ENCODE measurements at places on chromosomes 3 and 15. TPM values are rescaled to one million over a fixed set of nuclear protein-coding genes. Genes with fewer than 3 reads are reported as not detected.

The CLPX gene
- total RNA-seq, result 28.6 TPM

The ZNF620 gene
- total RNA-seq, result 18.6 TPM

The CHRNA3 gene
- total RNA-seq, result 208 TPM

The FAM107A gene
- total RNA-seq, result not detected

The FGD5 gene
- 3.1 TPM for total RNA-seq

The LRRIQ4 gene
- total RNA-seq, result 0.29 TPM

The CNTN4 gene
- total RNA-seq, result 23.0 TPM

The PGBD4 gene
- 1.7 TPM for total RNA-seq

The BFSP2 gene
- total RNA-seq, result not detected

The CRABP1 gene
- 314 TPM for total RNA-seq

The DNAJA4 gene
- total RNA-seq, result 2.4 TPM

DNA sequence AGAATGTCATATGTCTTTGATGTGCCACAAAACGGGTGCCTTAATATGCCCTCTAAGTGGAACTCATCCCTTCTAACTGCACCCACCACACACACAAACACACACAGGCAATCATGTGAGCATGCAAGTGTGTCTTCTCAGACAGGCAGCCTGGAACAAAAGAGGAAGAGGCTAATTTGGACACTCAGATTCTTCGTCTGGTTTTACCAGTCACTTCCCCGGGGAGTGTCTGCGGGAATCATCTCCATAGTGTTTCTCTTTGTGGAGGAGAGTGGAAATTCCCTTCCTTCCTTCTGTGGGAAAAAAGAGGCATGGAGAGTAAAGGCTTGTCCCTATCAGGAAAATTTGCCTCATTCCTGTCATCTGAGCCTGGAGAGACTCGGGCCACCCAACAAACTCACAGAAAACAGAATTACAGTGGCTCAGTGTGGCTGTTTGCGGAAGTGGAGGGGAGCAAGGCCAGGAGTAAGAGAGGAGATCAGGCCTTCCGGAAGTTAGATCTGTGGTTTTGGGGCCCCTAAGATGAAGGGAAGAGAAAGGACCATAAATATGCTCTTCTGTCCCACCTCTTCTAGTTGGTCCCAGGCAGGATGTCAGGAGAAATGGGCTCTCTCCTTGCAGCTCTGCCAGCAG lies 212.6 kb upstream of the SEMA6D start:
- peaks cover 8% of the 10 kb centered on the region for H3K27me3 ChIP-seq
- no peak overlapping the region for H3K4me3 ChIP-seq
- H3K4me1 ChIP-seq, result peaks cover 69% of the 10 kb centered on the region

GRCh38 chr3:31592764-31593163 lies 60.0 kb downstream of the STT3B start:
- no peak overlapping the region for H3K4me3 ChIP-seq
- H3K27me3 ChIP-seq, result no peaks in the 10 kb centered on the region
- no peak overlapping the region for H3K27ac ChIP-seq
- H3K4me1 ChIP-seq, result no peaks in the 10 kb centered on the region
- peaks cover 23% of the 10 kb centered on the region for H3K36me3 ChIP-seq

DNA sequence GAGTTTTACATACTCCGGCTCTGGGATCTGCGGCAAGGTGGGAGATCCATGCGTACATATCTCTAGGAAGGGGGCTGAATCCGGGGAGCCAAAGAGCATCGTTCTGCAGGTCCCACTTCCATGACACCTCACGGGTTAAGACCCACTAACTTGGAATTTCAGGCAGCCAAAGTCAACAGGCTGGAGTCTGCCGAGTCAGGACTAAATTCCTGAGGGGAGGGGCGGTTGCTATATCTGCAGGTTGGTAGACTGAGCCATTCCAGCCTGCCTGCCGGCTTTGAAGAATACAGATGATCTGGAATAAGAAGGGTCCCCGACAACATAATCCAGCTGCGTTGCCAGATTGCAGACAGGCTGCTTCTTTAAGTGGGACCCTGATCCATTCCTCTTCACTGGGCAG lies 65.4 kb upstream of the PEX5L start:
- H3K4me3 ChIP-seq, result no peak overlapping the region
- no peaks in the 10 kb centered on the region for H3K27me3 ChIP-seq
- no peaks in the 10 kb centered on the region for H3K36me3 ChIP-seq
- no peaks in the 10 kb centered on the region for H3K4me1 ChIP-seq
- H3K27ac ChIP-seq, result no peak overlapping the region
- no peak for DNase-seq

- H3K36me3 ChIP-seq, result peaks cover 13% of the 10 kb centered on the region
- H3K27me3 ChIP-seq, result peaks cover 14% of the 10 kb centered on the region
- no peak for DNase-seq
Observed at GRCh38 chr3:52303811-52304210, 12.3 kb upstream of the DNAH1 start.

GRCh38 chr3:159922861-159923312 lies 65.7 kb upstream of the IL12A start:
- no peak overlapping the region for H3K27ac ChIP-seq
- no peaks in the 10 kb centered on the region for H3K4me1 ChIP-seq
- no peaks in the 10 kb centered on the region for H3K36me3 ChIP-seq
- no peak for DNase-seq
- H3K4me3 ChIP-seq, result no peak overlapping the region

DNA sequence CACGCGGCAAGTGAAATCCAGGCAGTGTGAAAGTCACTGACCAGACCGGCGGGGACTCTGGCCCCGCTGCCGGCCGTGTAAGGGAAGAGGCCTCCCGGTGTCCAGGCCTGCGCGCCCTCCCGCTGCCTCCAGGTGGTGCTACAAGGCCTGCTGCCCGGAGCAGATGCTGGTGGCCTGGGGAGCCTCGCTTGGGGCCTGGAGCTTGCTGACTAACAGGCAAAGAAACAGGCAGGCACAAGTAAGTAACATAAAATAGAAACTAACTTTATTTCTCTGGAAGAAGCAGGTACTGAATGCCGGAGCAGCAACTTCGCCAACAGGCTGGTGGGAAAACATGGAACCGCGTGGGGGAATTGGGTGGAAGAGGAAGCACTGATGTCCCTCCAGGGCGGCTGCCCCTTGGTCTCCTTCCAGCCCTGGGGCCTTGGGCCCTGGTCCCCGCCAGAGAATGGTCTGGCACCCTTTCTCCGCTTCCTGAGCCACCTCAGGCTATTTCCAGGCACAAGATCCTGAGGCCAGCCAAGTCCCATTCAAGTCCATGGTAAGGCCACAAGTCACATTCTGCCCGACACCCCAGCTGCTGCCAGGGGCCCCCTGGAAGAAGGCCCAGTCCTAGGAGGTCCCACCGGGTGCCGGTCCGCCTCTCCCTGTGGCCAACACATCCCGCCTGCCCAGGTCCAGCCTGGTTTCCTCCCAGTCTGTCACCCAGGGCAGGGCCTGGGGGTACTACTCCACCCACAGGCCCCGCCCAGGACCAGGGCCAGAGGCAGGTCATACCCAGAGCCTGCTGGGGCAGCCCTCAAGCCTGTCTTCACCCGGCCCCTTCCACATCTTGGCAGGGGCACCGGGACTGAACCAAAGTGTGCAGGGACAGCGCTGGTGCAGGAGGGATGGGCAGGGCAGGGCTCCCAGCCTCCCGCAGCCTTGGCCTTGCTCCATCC lies 45.0 kb downstream of the TNK2 start:
- DNase-seq, result peak; percentile 95
- no peak overlapping the region for H3K4me3 ChIP-seq
- H3K27ac ChIP-seq, result peak overlapping the region; percentile 72
- H3K4me1 ChIP-seq, result peaks cover 3% of the 10 kb centered on the region
- peaks cover 5% of the 10 kb centered on the region for H3K27me3 ChIP-seq

GRCh38 chr15:99478977-99479376 lies 86.8 kb upstream of the MEF2A start:
- peaks cover 4% of the 10 kb centered on the region for H3K27me3 ChIP-seq
- peaks cover 11% of the 10 kb centered on the region for H3K36me3 ChIP-seq
- no peak overlapping the region for H3K27ac ChIP-seq

DNA sequence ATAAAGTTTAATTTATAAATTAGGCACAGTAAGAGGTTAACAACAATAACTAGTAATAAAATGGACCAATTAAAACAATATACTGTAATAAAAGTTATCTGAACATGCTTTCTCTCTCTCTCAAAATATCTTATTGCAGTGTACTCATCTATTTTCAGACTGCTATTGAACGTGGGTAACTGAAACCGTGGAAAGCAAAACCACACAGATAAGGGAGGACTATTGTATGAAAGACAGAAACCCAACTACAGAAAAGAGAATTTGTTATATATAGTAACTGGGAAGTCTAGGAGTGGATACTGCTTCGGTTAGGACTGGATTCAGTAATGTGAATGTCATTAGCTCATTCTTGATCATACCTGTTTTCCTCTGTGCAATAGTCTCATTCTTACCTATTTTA lies 119.3 kb upstream of the DAZL start:
- H3K27me3 ChIP-seq, result no peaks in the 10 kb centered on the region
- peak overlapping the region; percentile 29 for H3K27ac ChIP-seq
- peaks cover 2% of the 10 kb centered on the region for H3K4me1 ChIP-seq
- no peak overlapping the region for H3K4me3 ChIP-seq

GRCh38 chr3:11467875-11468274 lies 175.8 kb downstream of the VGLL4 start:
- no peak overlapping the region for H3K4me3 ChIP-seq
- H3K27me3 ChIP-seq, result peaks cover 1% of the 10 kb centered on the region
- peaks cover 3% of the 10 kb centered on the region for H3K36me3 ChIP-seq
- H3K27ac ChIP-seq, result no peak overlapping the region
- DNase-seq, result no peak
- no peaks in the 10 kb centered on the region for H3K4me1 ChIP-seq

DNA sequence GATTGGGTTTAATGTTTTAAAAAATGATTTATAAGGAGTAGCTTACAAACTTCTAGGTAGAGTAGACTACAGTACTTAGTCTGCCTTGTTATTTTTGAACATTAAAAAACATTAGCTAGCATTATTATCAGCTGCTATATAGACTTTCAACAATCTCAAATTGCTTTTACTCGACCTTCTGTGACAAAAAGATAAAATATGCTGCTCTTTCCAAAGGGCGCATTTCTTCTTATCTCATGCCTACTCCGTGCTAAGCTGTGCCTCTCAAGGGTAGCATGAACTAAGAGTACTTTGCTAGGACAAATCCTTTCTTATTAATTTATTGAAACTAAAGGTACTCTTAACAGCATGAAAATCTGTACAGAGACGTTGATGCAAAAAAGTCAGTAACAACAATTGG lies 71.3 kb downstream of the SPRED1 start:
- H3K27ac ChIP-seq, result no peak overlapping the region
- no peaks in the 10 kb centered on the region for H3K4me1 ChIP-seq
- no peak for DNase-seq
- no peak overlapping the region for H3K4me3 ChIP-seq
- H3K36me3 ChIP-seq, result no peaks in the 10 kb centered on the region

- H3K27ac ChIP-seq, result no peak overlapping the region
- no peaks in the 10 kb centered on the region for H3K27me3 ChIP-seq
- DNase-seq, result no peak
- H3K4me1 ChIP-seq, result no peaks in the 10 kb centered on the region
Observed at GRCh38 chr3:17830788-17831187, 88.4 kb upstream of the TBC1D5 start.

- H3K4me3 ChIP-seq, result no peak overlapping the region
- H3K36me3 ChIP-seq, result peaks cover 15% of the 10 kb centered on the region
- no peaks in the 10 kb centered on the region for H3K4me1 ChIP-seq
- peaks cover 3% of the 10 kb centered on the region for H3K27me3 ChIP-seq
- no peak overlapping the region for H3K27ac ChIP-seq
Observed at GRCh38 chr3:101212730-101213129, 107.6 kb downstream of the IMPG2 start.

DNA sequence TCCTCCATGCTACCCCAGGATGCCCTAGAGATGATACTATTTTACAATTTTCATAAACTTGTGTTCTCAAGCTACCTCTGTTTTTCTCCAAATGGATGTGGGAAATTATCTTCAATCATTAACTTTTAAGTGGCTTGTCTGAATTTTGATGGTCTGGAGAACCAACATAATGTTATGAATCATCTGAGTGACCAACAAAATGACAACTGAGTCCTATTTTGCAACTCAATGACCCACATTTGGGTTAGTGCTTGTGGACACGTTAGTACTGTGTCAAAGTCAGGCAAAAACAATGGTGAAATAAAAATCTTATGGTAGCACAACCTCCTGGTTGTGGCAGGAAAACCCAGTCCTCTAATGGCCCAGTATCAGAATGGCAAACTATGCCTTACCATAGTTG lies 352.4 kb upstream of the ZNF385D start:
- H3K27me3 ChIP-seq, result no peaks in the 10 kb centered on the region
- peaks cover 2% of the 10 kb centered on the region for H3K4me1 ChIP-seq
- no peak for DNase-seq
- no peak overlapping the region for H3K27ac ChIP-seq
- H3K36me3 ChIP-seq, result no peaks in the 10 kb centered on the region
- H3K4me3 ChIP-seq, result no peak overlapping the region

DNA sequence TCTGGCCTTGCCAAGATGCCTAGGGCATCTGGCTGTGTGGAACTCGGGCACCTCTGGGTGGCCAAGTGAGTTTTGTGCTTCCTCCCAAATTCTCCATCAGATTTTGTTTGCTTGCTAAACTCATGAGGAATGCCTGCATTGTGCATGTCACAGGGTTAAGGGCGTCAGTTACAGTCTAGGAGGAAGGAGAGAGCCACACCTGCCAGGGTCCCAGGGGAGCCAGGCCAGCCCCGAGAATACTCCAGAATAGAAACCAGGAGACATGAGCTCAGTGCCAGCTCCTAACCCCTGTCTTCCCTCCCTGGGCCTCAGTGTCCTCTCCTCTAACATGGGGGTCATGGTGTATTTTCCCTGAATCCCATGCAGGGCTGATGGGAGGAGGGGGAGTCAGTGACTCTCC lies 22.0 kb upstream of the SKOR1 start:
- no peak overlapping the region for H3K4me3 ChIP-seq
- DNase-seq, result no peak
- H3K36me3 ChIP-seq, result peaks cover 5% of the 10 kb centered on the region
- peaks cover 5% of the 10 kb centered on the region for H3K27me3 ChIP-seq
- H3K4me1 ChIP-seq, result peaks cover 22% of the 10 kb centered on the region

DNA sequence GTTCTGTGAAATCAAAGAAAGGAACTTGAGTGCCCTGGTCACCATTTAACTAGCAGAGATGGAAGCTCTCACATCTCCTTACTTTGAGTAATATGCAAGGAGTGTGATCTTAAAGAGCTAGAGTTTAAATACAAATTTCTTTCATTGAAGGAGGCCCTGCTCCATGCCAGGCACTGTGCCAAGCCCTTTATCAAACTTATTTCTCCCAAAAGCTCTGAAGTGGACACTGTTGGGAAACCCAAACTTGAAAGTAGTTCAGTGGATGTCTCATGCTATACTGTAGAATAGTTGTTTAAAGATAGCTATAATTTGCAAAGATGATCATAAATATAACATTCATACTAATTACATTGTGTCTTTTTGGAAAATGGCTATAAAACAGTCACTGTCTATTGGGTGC lies 17.1 kb downstream of the GALNT15 start:
- no peak for DNase-seq
- no peaks in the 10 kb centered on the region for H3K4me1 ChIP-seq
- H3K27ac ChIP-seq, result no peak overlapping the region
- H3K36me3 ChIP-seq, result peaks cover 4% of the 10 kb centered on the region
- no peak overlapping the region for H3K4me3 ChIP-seq

GRCh38 chr15:82105451-82106215 lies 59.8 kb upstream of the MEX3B start:
- DNase-seq, result no peak
- no peak overlapping the region for H3K27ac ChIP-seq
- peaks cover 2% of the 10 kb centered on the region for H3K27me3 ChIP-seq
- no peaks in the 10 kb centered on the region for H3K36me3 ChIP-seq
- H3K4me1 ChIP-seq, result peaks cover 3% of the 10 kb centered on the region
- H3K4me3 ChIP-seq, result no peak overlapping the region

- DNase-seq, result no peak
- H3K4me3 ChIP-seq, result no peak overlapping the region
- H3K4me1 ChIP-seq, result peaks cover 4% of the 10 kb centered on the region
- H3K27ac ChIP-seq, result no peak overlapping the region
- peaks cover 4% of the 10 kb centered on the region for H3K27me3 ChIP-seq
Observed at GRCh38 chr3:12325586-12326515, 37.0 kb downstream of the PPARG start.

All from glutamatergic neuron (in vitro differentiated cells).